ENCODE measurements at places on chromosomes 11 and 22.
A peak's percentile ranks its signal among the peaks of the same experiment; 100 is the strongest.

DNA sequence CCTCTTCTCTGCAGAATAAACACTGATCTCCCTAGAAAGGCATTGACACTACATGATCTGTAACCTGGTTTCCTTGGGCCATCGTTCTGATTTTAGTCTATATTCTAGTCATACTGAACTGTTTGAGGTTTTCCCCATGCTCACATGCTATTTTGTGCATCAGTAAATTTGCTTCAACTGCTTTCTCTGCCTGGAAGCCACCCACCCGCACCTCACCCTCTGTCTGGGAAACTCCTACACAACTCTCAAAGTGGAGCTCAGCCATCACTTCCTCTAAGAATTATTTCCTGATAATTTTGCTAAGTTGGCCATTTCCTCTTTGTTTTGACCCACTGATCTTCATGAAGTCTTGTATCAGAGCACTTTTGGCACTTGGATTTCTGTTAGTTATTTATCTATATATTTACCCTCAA, 36.1 kb downstream of the MMP20 start:
- no peak for DNase-seq

DNA sequence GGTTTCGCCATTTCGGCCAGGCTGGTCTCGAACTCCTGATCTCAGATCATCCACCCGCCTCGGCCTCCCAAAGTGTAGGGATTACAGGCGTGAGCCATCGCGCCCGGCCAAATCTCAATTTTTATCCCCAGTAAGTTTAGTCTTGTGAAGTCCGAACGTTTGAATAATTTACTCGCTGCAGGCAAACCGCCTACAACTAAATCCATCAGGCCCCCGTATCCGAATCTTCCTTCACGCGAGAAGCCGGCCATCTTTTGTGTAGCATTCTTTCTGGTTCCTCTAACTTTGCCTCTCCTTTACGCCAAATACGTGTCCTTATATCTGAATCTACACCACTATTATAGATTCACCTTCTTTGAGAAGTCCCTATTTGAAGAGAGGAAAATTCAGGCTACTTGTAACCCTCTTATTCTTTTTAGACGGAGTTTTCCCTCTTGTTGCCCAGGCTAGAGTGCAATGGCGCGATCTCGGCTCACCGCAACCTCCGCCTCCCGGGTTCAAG, 581 bp upstream of the EIF3L start:
- DNase-seq = no peak

GRCh38 chr22:39431216-39431801, 25.5 kb upstream of the MGAT3 start:
- DNase-seq = no peak

DNA sequence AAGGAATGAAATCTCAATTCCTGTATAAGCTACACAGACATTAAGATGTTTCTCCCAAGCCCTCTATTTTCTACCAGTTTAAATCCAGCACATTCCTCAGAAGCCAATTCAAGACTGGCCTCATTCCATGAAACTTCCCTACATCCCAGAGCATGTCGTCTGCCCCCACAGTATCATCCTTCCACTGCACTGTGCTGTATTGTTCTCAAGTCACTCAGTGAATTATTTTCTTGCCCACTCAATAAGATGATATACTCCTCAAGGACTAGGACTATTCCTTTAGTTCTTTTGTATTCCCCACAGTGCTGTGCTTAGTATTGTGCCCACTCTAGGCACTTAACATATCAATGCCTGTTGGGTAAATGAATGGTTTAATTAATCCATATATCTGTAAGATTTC, 203.1 kb upstream of the BLID start:
- no peak for DNase-seq

DNA sequence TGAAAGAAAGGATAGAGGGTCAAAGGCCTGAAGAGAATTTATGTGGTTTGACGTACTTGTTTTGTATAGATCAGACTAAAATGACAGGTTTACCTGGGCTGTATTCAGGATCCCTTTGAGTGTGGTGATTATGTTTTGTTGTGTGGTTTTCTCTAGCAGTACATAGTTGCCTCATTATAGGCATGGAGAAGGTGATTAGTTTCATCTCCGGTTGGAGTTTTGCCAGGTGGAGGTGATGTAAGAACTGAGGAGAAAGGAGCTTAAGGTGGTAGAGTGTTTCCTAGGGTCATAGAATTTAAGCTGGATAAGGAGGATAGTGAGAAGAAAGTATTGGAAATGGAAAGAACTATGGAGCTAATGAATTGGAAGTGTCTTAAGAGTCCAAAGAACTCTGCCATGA, 229.0 kb downstream of the TMEM135 start:
- no peak for DNase-seq

DNA sequence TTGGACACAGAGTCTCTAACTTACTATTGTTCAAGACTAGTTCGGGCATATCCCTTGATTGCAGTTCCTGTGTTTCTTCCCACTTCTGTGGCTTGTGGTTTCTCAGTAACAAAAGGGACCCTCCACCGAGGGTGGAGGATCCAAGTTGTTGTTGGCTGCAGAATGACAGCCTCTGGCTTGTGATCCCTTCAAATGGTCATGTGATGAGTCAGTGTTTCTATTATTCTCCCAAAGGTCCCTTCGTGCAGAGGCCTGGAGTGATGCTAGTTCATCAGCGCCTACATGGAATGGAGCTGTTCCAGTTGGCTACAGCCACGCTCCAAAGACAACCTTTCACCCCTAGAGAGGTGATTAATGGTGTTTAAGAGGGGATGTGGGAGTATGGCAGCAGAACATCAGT, 2.6 kb upstream of the VWCE start:
- DNase-seq = no peak

DNA sequence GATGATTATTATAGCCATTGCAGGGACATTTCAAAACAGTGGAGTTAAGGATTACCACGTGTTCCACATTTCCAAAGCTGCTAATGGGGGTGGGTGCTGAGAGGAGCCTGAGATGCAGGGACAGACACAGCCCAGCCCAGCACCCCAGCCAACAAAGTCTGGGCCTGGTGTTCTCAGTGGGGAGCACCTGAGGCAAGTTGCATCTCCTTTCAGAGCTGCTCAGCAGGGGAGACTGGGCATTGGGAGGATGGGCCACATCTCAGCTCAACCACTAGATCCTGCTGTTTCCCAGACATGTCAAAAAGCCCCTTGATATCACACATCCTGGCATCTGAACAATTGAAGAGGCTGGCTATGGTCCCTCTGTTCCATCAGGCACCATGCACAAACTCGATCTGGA, 458.0 kb upstream of the KIRREL3 start:
- DNase-seq = no peak

- no peak for DNase-seq
Observed at GRCh38 chr11:132231656-132232347, 861.4 kb downstream of the NTM start.

DNA sequence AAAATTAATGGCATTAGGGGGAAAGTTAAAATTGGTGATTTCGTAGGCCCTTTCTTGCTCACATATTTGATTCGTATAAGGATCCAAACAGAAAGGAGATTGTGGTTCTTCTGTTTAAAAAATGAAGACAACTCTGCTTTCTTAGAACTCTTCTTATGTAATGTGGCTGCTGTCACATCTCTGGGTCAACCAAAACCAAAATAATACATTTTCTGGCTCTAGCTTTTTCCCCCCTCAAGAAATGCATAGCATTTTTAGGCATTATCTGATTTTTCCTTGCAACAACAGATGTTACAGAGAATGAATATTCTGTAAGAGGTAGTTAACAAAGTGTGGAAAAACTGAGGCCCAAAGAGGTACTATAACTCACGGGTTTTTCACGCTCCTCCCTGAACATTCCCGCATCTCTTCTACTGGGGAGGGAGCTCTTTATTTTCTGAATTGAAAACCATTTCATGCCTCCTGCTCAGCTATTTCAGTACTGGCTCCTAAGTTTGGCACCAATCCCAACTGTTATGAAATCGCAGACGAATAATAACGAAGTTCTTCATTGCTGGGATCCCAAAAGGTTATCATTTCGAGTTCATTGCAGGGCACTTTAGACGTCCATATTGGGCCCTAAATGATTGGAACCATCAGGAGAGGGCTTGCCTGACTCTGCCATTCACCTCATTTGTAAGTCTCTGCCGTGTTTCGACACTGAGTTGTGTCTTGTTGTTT, 17.1 kb downstream of the GRAP2 start:
- no peak for DNase-seq

- DNase-seq = no peak
Observed at GRCh38 chr11:117669062-117669461, 128.0 kb downstream of the DSCAML1 start.

GRCh38 chr22:43889860-43890253, 2.0 kb downstream of the PNPLA5 start:
- DNase-seq = no peak

- peak; percentile 47 for DNase-seq
Observed at GRCh38 chr22:18121954-18122554, 11.4 kb downstream of the TUBA8 start.

All from H9 (cell line).